ENCODE measurements at places on chromosomes 2 and 18.

GRCh38 chr2:88574445-88574844 is 52.8 kb downstream of the EIF2AK3 start:
- no peak for DNase-seq

DNA sequence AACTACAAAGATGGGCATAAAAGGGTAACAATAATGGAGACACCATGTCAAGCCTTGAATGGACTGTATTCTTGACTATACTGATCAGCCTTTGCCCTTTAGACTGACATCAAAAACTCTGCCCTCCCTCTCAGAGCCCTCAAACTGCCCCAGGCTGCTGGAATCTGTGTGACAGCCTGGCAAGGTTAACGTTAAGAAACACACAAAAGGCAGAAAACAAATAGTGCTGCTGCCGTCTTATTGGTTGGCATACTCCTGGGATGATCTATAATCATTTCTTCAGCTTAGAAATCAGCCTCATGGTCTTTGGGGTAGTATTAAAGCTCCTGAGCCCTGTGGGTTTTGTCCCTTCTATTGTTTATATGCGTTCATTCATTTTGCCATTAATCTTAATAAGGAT is 338.0 kb downstream of the DCC start:
- DNase-seq = no peak

DNA sequence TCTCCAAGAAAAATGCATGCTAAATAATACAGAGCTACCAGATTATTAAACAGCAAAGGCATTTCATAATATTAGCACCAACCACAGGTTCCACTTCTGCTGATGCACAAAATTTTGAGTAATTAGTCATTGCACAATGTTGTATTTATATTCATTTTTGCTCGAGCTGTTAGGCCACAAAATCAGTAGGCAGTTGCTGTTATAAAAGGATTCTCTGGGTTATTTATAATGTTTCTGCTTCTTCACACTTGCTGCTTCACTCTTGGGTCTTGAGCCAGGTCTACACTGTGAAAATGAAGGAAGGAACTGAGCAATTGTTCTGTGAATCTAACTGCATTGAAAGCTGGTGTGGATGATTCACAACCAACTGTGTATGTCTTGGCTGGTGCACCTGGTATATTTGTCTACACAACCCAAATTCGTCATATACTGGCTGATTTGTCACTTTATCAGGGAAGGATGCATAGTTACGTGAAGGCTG is 38.3 kb downstream of the MRPL33 start:
- DNase-seq = no peak

GRCh38 chr2:96669539-96670215 is 27.1 kb downstream of the FER1L5 start:
- DNase-seq = no peak

GRCh38 chr2:69798909-69799526 is 30.4 kb upstream of the GMCL1 start:
- no peak for DNase-seq

DNA sequence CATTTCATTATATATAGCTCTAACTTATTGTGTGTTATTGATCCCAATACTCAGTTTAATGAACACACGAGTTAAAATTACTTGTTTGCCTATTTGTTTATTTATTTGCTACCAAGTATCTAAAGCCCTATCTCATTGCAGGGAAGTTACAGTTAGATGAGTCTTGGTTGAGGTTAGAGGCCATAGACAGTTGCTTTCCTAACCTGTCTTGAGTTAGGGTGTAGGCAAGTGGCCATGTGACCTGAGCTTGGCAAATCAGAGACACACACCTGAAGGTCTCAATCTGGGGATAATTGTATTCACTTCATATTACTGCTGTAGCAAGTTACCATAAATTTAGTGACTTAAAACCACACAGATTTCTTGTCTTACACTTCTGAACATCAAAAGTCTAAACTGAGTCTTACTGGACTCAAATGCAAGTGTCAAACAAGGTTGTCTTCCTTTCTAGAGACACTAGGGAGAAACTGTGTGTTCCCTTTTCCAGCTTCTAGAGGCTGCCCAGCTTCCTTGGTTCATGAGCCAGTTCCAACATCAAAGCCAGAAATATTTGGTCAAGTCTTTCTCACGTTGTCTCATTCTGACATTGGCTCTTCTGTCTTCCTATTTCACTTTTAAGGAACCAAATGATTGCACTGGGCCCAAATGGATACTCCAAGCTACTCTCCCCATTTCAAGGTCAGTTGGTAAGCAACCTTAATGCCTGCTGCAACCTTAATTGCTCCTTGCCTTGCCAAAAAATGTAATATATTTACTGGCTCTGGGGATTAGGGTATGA is 39.7 kb downstream of the COL3A1 start:
- no peak for DNase-seq

DNA sequence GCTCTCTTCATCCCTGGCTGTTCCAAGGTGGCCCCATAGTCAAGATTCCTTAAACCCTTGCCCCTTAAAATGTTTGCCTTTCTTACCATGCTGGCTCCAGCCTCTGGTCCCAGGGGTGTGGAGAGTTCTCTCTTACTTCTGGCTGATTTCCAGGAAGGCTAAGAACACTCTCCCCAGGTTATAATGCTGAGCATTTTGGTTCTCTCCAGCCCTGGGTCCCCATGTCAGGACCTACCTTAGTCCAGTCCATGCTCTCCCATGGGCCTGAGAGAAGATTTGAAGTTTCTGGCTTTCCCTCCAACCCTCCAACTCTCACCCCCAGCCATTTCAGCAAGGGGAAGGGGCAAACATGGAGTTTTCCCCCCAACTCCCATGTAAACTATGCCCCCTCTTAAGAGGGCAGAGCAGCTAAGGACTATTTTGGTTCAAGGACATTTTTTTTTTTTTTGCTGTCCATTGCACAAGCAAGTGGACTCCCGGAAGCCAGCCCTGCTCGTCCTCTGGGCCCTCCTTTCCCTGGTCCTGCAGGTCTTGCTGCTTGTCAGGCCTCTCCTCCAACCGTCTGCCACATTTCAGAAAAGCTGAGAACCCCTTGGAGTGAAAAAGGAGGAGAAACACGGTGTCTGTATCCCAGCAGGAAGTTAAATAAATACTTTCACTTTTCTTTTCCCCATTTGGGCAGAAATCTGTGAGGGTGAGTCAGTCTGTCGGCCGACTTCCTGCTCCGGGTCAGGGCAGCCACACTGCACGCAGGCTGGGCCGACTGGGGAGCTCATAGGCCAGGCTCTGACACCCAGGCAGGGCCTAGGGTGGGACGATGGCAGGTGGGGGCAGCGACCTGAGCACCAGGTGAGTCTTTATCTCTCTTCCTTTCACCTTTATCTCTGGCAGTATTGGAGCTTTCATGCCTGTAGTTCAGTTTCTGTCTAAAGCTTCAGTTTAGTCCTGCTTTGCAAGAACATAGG is at the start of gene SP140L:
Gene SP140L (plus strand): TSS at position 741 of the 965 bp plus-strand sequence. CDS start 77 bp downstream, at position 818.
- DNase-seq = peak; percentile 84

DNA sequence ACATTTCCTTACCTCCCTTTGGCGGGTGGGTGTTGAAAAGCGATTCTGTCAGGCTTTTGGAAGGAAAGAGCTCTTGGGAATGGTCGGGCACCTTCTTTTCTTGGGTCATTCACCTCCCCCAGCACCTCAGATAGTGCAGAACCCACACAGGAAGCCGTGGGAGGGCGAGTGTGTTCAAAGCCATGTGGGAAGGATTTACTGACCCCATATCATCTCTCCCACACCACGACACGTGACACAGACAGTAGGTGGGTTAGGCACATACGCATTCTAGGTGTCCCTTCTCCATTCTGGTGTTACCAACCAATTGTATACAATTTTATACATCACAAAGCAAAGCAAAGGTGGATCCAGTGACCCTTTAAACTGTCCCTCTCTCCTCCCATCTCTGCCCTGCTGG is 263.7 kb upstream of the REV1 start:
- no peak for DNase-seq

DNA sequence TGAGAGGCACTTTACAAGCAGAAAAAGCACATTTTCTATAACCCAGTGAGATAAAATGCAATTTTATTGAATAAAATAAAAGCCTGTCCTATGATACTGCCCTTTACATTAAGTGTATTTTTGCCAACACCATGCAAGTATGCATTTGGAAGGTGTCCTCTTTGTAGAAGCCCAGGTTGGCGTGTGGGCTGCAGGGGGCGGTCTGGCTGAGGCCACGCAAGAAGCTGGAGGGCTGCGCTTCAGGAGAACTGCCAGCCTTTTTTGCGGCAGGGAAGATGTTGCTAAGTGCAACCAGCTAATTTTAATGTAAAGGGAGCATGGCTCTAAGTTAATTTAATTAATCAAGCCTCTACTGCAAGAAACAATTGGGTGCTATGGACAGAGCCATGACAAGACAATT is 562.8 kb upstream of the SALL3 start:
- DNase-seq = no peak

- no peak for DNase-seq
These were observed 245.8 kb downstream of the KCNS3 start for GRCh38 chr2:18124116-18124835.

DNA sequence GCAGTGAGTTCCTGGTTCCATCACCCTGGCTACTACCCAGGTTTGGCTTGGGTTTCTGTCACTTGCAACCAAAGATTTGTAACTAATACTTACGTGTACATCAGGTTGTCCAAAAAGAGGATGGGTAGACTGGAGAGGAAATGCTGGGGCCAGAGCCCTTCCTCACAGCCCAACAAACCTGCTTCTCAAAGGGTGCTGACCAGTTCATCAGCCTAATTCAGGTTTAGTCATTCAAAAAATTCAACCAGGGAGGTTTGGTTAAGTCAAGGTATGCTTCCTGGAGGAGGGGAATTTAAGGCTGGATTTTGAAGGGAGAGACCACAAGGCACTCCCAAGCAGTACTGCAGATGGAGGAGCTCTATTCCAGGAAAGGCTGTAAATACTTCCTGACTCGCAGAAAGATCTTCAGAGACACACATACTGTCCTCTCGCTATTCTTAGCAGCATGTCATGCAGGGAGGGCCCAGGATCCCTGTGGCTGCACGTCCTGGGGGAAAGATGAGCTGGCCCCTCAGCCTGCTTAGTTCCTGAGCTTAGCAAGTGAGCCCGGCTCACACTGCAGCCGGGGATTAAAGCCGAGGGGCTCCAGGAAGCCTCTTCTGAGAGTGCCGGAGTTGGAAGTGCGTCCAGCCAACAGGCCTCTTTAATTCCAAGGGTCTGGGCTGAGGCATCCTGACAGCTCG is 40.0 kb upstream of the BIN1 start:
- DNase-seq = no peak

GRCh38 chr2:127968610-127969339 is 59.1 kb downstream of the SAP130 start:
- DNase-seq = no peak
